Skin of body (tissue), 3 donors: ENCODE measurements at places on chromosomes 5 and 9. TPM values are rescaled to one million over a fixed set of nuclear protein-coding genes. Genes with fewer than 3 reads are reported as not detected.

GRCh38 chr5:140424135-140424534 is 22.5 kb downstream of the ANKHD1 start:
- DNase-seq, result no peak

The TAF11L5 gene
- not detected for total RNA-seq

The DNAJB5 gene
- 9.1 TPM for total RNA-seq

GRCh38 chr5:15463231-15463980 is 36.6 kb upstream of the FBXL7 start:
- DNase-seq, result no peak

The SARDH gene
- total RNA-seq, result 2.6 TPM

GRCh38 chr5:149060325-149060724 is 2.5 kb downstream of the SH3TC2 start:
- no peak for DNase-seq

The ZDHHC11 gene
- 4.1 TPM for total RNA-seq

The APBA1 gene
- 7.7 TPM for total RNA-seq

GRCh38 chr9:21567926-21568325 is 85.8 kb upstream of the IFNE start:
- no peak for DNase-seq

DNA sequence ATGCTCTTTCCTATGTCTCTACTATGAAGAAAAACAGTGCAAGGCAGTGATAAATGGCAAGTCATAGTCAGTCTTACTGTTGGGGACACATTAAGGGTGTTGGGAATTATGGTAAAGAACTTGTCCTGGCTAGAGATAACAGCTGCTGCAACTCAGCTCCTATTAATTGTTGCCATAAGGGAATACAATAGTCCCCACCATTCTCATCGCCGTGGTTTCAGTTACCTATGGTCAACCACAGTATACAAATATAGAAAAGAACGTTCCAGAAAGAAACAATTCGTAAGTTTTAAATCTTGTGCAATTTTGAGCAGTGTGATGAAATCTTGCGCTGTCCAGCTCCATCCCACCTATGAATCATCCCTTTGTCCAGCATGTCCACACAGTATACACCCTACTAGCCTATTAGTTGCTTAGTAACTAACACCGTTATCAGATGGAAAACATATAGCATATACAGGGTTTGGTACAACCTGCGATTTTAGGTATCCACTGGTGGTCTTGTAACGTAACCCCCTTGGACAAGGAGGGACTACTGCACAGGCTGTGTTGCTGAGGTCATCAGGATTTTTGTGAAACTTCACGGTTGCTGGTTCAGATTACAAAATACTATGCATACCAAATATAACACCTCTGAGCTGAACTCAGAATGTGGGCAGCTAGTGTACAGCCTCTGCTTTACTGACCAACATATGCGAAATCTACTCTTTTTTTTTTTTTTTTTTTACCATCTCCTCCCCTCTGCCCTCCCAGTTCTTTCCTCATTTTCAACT is 53.5 kb downstream of the ZFR start:
- no peak for DNase-seq

GRCh38 chr9:125254231-125254630 is 7.4 kb upstream of the GAPVD1 start:
- no peak for DNase-seq

The ZNF367 gene
- 7.5 TPM for total RNA-seq

- no peak for DNase-seq
Measured at GRCh38 chr9:91907484-91908292, 42.3 kb downstream of the ROR2 start.

GRCh38 chr5:6730807-6731206 is 17.6 kb downstream of the TENT4A start:
- DNase-seq, result no peak

The SPINK6 gene
- total RNA-seq, result not detected

GRCh38 chr9:35560625-35561337 is 44.3 kb upstream of the TESK1 start:
- DNase-seq, result no peak

The FAM13B gene
- total RNA-seq, result 31.9 TPM

- DNase-seq, result no peak
Measured at GRCh38 chr5:146254223-146254622, 50.8 kb downstream of the RBM27 start.

- DNase-seq, result no peak
Measured at GRCh38 chr5:160161626-160162025, 42.4 kb upstream of the PWWP2A start.

DNA sequence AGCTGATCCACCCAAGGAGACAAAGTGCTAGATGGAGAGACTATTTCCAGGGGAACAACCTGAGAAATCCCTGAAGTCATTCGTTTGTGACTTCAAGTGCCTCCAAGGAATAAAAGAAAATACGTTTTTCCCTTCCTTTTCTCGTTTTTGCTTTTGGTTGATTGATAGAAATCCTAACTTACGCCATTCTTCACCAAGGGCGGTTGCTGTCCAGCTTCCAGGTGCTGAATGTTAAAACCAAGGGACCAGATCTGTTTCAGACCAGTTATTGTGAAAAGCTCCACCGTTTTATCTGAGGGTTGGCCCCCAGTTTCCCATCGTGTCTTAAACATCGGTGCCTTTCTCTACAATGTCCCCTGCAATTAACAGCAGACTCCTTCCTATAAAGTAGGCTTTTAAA is 600.7 kb upstream of the SGCD start:
- no peak for DNase-seq

DNA sequence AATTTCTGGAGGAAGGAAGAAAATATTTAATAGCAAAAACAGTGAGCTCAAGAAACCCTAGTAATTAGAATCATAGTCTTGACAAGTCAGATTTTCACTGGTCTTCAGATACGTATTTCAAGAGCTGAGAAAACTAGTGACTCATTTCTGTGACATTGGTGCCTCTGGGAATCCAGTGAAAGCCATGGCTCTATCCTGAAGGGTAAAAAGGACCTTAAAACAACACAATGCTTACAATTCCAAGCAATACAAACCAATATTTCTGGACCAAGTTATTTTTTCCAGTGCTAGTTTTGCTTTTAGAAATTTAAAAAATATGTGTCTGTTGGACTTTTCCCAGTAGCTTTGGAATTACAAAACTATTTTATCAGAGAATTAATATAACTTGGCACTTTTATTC is 140.3 kb downstream of the LPAR1 start:
- no peak for DNase-seq

DNA sequence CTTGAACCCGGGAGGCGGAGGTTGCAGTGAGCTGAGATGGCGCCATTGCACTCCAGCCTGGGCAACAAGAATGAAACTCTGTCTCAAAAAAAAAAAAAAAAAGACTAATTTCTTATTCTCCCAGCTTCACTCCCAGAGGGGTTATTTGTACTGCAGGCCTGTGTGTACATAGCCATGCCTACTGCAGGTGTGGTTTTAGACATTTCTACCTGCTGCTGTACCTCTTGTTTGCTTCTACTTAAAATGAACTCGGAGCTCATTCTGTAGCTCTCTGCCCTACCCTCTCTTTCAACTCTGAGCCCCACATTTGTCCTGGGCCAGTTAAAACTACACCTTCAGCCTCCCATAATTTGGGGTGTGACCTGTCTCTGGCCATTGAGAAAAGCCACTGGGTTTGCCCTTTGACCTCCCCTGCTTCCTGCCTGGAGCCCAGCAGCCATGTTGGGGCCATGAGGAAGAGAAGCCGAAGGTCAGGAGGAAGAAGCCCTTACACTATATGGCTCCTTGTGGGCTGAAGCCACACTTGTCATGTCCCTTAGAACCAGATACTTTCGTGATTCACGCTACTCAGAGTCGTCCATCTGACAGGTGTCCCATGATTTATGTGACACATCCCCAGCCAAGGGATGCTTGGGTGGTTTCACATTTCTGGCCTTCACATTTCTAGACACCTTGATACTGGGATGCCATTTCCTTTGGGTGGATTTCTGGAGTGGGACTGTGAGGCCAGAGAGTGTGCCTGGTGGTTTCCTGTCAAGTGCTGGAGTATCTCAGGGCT is 9.4 kb upstream of the CARD19 start:
- no peak for DNase-seq

DNA sequence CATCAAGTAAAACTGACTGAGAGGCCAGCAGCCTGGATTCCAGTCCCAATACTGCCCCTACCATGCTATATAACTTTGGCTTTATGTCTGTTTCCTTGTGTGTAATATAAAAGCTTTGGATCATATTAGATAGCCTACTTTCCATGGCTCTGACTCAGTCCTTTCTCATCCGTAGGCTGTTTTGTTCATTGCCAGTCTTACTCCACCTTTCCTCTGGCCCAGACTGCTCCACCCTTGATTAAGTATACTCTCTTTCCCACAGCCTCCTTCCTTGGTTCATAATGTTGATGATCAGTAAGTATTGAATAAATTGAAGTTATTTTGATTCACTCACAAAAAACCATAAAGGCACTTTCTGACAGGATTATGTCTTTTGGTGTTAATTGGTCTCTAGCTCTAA is 1.5 kb upstream of the MRPS30 start:
- DNase-seq, result no peak

The COL23A1 gene
- total RNA-seq, result 4.6 TPM

The NMUR2 gene
- total RNA-seq, result 0.10 TPM

DNA sequence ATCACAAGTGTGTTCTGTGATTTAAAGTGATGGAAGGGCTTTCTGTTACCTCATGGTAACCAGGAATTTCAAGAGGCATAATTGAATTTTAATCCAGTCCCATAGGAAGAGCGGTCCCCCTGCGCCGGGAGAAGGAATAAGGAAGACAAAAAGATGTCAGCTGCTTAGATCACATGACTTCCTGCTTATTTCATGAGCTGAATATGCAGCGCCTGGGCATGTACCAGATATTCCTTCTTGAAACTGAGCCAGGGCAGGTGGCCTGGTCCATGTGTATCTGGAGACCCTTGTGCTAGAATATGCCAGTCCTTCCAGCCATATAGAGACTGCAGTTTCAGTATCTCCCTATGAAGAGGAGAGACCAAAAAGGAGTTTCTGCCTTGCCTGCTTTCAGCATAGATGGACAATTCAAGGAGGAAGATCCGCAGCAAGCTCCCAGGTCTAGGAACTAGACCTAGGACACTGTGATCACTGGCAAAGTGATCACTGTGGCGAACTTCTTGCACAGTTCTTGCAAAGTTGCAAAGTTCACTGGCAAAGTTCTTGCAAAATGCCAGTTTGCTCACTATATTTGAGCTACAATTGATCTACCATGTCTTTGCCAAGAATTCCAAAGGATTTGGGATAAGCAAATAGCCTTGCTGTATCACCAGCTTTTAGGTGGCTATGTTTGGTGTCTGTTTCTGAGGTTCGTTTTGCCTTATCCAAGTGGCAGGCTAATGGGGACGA is 102.9 kb upstream of the PHYKPL start:
- DNase-seq, result no peak

- no peak for DNase-seq
Measured at GRCh38 chr9:109251080-109251775, 69.6 kb downstream of the EPB41L4B start.

GRCh38 chr5:170811719-170812118 is 28.2 kb downstream of the GABRP start:
- no peak for DNase-seq

The PLPPR1 gene
- total RNA-seq, result 1.5 TPM

The PTPRD gene
- total RNA-seq, result 29.9 TPM

The CD274 gene
- 1.5 TPM for total RNA-seq

DNA sequence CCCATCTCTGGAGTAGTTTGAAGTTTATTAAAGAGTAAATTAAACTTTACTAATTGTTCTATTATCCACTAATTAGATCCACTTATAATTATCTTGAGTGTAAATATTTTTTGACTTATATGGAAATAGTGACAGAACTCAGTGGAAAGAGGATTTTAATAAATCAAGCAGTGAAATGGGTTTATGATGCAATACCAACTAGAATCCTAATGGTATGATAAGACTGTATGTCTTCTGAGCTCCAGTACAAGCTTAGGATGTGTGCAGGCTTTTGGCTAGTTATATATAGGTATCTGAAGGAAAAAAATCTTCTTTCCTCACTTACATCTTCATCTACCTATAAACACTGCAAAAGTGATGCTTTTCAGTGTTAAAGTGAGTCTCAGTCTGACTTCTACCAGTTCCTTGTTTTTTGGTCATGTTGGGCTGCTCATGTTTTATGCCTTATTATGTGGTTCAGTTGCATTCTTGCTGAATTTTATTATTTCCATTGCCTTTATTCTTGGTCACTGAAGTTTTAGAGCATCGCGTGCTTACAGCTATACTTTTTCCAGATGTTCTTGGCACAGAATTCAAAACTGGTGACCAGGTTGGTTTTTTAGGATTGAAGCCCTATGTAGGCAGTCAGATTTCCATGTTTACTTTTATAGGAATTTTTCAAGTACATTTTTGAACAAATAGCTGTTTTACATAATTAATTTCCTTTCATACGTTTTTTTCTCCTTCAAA is 30.5 kb downstream of the XRCC4 start:
- no peak for DNase-seq

GRCh38 chr5:175677571-175677970 is 19.7 kb downstream of the HRH2 start:
- no peak for DNase-seq

The SLC34A1 gene
- total RNA-seq, result not detected

DNA sequence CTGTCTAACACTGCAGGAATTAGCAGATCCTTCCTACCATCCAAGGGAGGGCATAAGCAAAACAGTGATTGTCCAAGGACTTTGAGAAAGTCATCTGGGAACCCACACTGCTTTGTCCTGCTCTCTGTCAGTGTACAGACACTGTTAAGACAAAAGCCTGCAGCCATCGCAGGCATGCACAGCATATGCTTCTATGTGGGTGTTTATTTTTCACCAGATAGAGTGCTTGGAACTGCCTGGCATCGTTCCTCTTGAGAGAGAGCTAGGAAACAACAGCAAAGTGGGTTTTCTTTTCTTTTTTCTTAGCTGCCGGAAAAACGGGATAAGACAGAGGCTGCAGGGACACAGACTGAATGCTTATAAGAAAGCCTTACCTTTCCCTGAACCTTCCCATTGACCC is 212.3 kb downstream of the ICE1 start:
- no peak for DNase-seq

DNA sequence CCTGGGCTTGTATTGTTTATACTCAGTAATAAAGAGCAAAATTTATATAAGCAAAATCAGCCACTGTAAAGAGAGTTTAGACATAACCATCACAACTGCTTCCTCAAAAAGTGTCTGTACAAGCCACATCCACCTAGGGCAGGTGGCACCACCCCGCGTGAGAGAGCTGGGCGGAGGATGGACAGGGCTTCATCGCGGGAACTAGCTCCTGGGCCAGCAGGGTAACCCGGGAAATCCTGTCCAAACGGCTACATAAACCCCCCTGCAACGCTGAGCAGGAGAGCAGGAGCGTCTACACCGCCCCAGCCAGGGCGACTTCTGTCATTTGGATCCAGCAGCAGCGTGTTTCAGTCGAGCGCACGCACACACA is 1.3 kb downstream of the SLC6A3 start:
- no peak for DNase-seq

- no peak for DNase-seq
Measured at GRCh38 chr9:3271581-3271980, 254.2 kb downstream of the RFX3 start.

The CYLC2 gene
- not detected for total RNA-seq
